ENCODE measurements at places on chromosomes 12 and 14. TPM values are rescaled to one million over a fixed set of nuclear protein-coding genes. Genes with fewer than 3 reads are reported as not detected.

- DNase-seq: no peak
- H3K4me1 ChIP-seq: no peaks in the 10 kb centered on the region
- H3K27me3 ChIP-seq: no peaks in the 10 kb centered on the region
- no peaks in the 10 kb centered on the region for H3K36me3 ChIP-seq
- H3K27ac ChIP-seq: no peak overlapping the region
Measured at GRCh38 chr14:91397965-91398591, 19.5 kb downstream of the CCDC88C start.

- H3K4me1 ChIP-seq: peaks cover 16% of the 10 kb centered on the region
- H3K4me3 ChIP-seq: no peak overlapping the region
- H3K36me3 ChIP-seq: no peaks in the 10 kb centered on the region
- no peak overlapping the region for H3K27ac ChIP-seq
- H3K27me3 ChIP-seq: no peaks in the 10 kb centered on the region
- no peak for DNase-seq
Measured at GRCh38 chr12:52204095-52204930, 12.5 kb upstream of the KRT80 start.

DNA sequence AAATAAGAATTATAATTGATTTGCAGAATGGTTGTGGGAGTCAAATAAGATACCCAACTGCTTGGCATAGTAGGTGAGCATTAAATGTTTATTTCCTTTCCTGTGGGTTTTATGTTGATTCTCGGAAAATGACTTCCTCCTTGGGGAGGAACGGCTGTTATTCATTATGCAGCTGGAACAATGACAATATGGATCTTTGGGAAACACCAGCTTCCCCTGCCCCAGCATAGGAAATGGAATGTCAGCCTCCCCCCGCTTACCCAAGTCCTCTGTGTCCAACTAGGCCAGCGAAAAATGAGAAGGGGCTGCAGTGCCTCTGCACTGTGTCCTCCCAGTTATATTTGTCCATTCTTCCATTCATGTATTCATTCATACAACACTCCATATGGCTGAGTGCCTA is 11.7 kb upstream of the CCDC177 start:
- no peaks in the 10 kb centered on the region for H3K4me1 ChIP-seq
- H3K36me3 ChIP-seq: no peaks in the 10 kb centered on the region
- no peak overlapping the region for H3K4me3 ChIP-seq
- H3K27me3 ChIP-seq: no peaks in the 10 kb centered on the region

DNA sequence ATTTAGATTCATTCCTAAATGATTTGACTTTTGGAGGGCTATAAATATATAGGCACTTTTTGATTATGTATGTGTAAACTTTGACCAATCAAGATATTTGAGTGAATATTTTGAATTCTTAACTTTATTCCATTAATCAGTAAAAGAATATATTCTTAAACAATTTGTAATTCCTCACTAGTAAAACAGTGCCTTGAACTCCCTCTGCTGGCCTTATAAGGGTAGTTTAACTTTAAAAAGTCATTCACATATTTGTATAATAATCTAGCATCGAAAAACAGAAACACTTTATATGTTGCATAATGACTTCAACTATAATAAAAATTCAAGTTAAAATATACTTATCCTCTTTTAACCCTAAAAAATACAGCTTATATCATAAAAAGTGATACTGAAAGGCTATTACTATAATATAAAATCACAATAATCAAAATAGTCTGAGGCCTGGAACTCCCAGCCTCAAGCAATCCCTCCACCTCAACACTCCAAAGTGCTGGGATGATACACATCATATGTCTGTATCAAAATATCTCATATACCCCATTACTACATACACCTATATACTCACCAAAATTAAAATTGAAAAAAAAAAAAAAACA is 31.2 kb downstream of the CCDC59 start:
- H3K36me3 ChIP-seq: no peaks in the 10 kb centered on the region
- no peaks in the 10 kb centered on the region for H3K27me3 ChIP-seq
- no peak overlapping the region for H3K27ac ChIP-seq
- peak; percentile 19 for DNase-seq
- no peak overlapping the region for H3K4me3 ChIP-seq

- H3K27me3 ChIP-seq: no peaks in the 10 kb centered on the region
- no peak overlapping the region for H3K27ac ChIP-seq
- no peak overlapping the region for H3K4me3 ChIP-seq
- H3K4me1 ChIP-seq: no peaks in the 10 kb centered on the region
- no peaks in the 10 kb centered on the region for H3K36me3 ChIP-seq
- DNase-seq: no peak
Measured at GRCh38 chr12:77751939-77752338, 78.8 kb upstream of the NAV3 start.

DNA sequence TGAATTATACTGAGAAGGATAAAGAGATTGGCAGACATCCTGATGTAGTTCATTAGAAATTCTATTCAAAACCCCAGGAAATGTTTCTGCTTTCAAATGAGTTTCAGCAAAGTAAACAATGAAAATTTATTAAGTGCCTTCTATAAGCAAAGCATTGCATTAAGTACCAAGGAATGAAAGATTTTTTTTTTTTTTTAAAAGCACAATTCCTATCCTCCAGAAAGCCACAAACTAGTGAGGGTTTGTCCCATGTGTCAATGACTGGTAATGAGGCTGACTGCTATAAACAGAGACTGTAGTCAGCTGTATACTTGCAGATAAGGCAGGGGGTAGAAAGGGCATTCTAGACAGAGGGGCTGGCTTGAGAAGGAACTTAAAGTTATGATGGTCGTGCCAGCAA is 6.7 kb downstream of the ANO4 start:
- H3K36me3 ChIP-seq: no peaks in the 10 kb centered on the region
- no peaks in the 10 kb centered on the region for H3K4me1 ChIP-seq
- peaks cover 10% of the 10 kb centered on the region for H3K27me3 ChIP-seq
- no peak overlapping the region for H3K4me3 ChIP-seq
- DNase-seq: no peak

Gene TAS2R50
- total RNA-seq: 0.54 TPM

DNA sequence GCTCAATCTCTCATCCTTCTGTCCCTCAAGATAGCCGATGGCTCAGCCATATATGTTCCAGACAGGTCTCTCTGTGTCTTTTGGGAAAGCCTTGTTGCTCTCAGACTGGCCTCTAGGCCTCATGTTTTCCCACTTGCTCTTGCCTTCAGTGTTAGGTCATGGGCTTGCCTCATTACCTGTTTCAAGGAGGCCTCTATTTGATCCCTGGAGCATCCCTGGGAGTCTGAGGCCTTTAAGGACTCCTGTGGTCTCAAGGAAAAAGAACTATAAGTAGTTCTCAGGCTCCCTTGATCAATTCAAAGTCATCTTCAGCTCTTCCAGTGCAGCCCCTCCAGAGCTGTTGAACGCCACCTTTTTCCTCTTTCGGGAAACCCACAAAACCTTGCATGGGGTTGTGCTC is 47.9 kb downstream of the NTF3 start:
- no peaks in the 10 kb centered on the region for H3K4me1 ChIP-seq
- DNase-seq: no peak
- H3K4me3 ChIP-seq: no peak overlapping the region
- H3K27ac ChIP-seq: no peak overlapping the region
- H3K36me3 ChIP-seq: no peaks in the 10 kb centered on the region

- H3K27ac ChIP-seq: no peak overlapping the region
- H3K27me3 ChIP-seq: no peaks in the 10 kb centered on the region
- no peaks in the 10 kb centered on the region for H3K36me3 ChIP-seq
- H3K4me3 ChIP-seq: no peak overlapping the region
- no peak for DNase-seq
Measured at GRCh38 chr12:132089407-132089910, 54.7 kb downstream of the DDX51 start.

- H3K27ac ChIP-seq: no peak overlapping the region
- H3K4me3 ChIP-seq: no peak overlapping the region
- H3K27me3 ChIP-seq: no peaks in the 10 kb centered on the region
Measured at GRCh38 chr14:28744126-28744525, 22.5 kb upstream of the FOXG1 start.

- H3K4me1 ChIP-seq: peaks cover 5% of the 10 kb centered on the region
- no peaks in the 10 kb centered on the region for H3K27me3 ChIP-seq
- H3K36me3 ChIP-seq: peaks cover 22% of the 10 kb centered on the region
Measured at GRCh38 chr14:23559010-23559925, 3.2 kb downstream of the THTPA start.

GRCh38 chr14:51202914-51203665 is 37.0 kb upstream of the TMX1 start:
- DNase-seq: no peak
- no peaks in the 10 kb centered on the region for H3K4me1 ChIP-seq
- H3K27ac ChIP-seq: no peak overlapping the region

GRCh38 chr12:85448548-85449139 is 168.6 kb downstream of the ALX1 start:
- H3K27me3 ChIP-seq: no peaks in the 10 kb centered on the region
- no peak for DNase-seq
- H3K36me3 ChIP-seq: no peaks in the 10 kb centered on the region
- no peak overlapping the region for H3K27ac ChIP-seq
- H3K4me1 ChIP-seq: no peaks in the 10 kb centered on the region
- H3K4me3 ChIP-seq: no peak overlapping the region

Gene KRT85
- total RNA-seq: not detected

DNA sequence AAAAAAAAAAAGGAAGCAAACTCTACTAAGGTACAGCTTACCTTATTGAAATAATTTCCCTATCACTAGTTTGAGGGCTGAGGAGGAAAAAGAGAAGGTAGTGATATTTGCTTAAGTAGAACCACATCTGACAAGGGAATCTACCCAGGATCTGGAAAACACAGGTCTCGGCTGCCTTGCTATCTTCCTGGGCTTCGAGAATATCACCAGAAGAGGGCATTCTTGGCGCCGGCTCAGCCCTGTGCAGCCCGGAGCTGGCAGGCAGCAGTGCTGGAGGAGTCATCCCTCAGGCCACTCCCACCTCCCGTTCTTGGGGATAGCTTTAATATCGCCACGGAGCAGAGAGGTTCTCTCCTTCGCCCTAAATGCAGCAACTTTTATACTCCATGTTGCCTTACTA is 1181.2 kb downstream of the VRK1 start:
- DNase-seq: peak; percentile 6
- H3K36me3 ChIP-seq: no peaks in the 10 kb centered on the region
- no peak overlapping the region for H3K4me3 ChIP-seq
- H3K27ac ChIP-seq: no peak overlapping the region

Gene HOXC5
- 1.1 TPM for total RNA-seq

Gene MANSC1
- 0.20 TPM for total RNA-seq

Gene DIO2
- 0.10 TPM for total RNA-seq

- peak overlapping the region; percentile 50 for H3K27ac ChIP-seq
- DNase-seq: peak; percentile 89
- peak overlapping the region; percentile 33 for H3K4me3 ChIP-seq
- no peaks in the 10 kb centered on the region for H3K36me3 ChIP-seq
Measured at GRCh38 chr12:93089805-93090569, 160.9 kb upstream of the EEA1 start.

- no peaks in the 10 kb centered on the region for H3K27me3 ChIP-seq
- no peak overlapping the region for H3K27ac ChIP-seq
- peaks cover 8% of the 10 kb centered on the region for H3K4me1 ChIP-seq
- DNase-seq: no peak
- no peak overlapping the region for H3K4me3 ChIP-seq
Measured at GRCh38 chr14:90693413-90693812, 122.8 kb downstream of the TTC7B start.

- H3K4me3 ChIP-seq: peak overlapping the region; percentile 52
- H3K4me1 ChIP-seq: peaks cover 11% of the 10 kb centered on the region
- no peaks in the 10 kb centered on the region for H3K36me3 ChIP-seq
Measured at GRCh38 chr14:31229638-31230572, 22.3 kb upstream of the HECTD1 start.
